Stimulated activated CD4-positive, alpha-beta T cell treated with anti-CD3 and anti-CD28 coated beads, Interleukin-2, amount 100 ng/mL, for 24 hours (primary cell): ENCODE measurements at places on chromosomes 2 and 18.
A peak's percentile ranks its signal among the peaks of the same experiment; 100 is the strongest.

GRCh38 chr2:197254776-197255530 is 55.6 kb downstream of the ANKRD44 start:
- DNase-seq, result no peak

DNA sequence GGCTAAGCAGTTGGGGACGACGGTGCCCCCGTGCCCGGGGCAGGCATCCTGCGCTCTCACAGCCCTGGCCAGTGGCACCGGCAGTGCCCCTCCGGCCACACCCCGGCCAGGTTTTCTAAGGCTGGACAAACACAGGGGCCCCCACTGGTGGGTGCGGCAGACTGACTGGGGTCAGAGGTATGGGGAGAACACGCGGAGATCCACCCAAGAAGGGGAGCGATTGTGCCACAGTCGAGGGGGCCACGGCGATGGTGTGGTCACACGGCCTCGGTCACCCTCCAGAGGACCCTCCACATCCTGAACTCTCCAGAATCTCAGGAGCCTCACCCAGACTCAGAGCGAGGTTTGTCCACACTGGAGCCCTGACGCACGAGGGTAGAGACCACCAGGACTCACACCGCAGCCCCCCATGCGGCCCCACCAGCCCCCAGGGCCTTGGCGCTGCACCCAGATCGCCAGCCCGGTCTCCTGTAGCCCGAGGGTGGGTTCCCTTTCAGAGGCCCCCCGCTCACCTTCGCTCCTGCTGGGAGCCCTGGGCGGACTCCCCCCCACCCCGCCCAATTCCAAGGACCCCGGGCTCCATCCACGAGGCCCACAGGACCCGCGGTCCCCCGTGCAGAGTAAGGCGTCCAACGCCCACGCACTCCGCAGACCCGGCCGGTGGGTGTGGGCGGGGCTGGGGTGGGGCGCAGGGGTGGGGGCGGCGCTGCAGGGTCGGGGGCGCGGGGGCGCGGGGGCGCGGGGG is 15.2 kb downstream of the PDCD1 start:
- DNase-seq, result peak; percentile 17

- DNase-seq, result no peak
Measured at GRCh38 chr2:166958986-166959481, 70.8 kb downstream of the XIRP2 start.

GRCh38 chr2:201414099-201415023 is 36.9 kb downstream of the TRAK2 start:
- DNase-seq, result no peak

- no peak for DNase-seq
Measured at GRCh38 chr18:59114160-59114559, 25.5 kb upstream of the SEC11C start.

- DNase-seq, result no peak
Measured at GRCh38 chr18:55585920-55586561, 2.0 kb downstream of the TCF4 start.

- no peak for DNase-seq
Measured at GRCh38 chr2:229832510-229832898, 89.3 kb downstream of the TRIP12 start.

DNA sequence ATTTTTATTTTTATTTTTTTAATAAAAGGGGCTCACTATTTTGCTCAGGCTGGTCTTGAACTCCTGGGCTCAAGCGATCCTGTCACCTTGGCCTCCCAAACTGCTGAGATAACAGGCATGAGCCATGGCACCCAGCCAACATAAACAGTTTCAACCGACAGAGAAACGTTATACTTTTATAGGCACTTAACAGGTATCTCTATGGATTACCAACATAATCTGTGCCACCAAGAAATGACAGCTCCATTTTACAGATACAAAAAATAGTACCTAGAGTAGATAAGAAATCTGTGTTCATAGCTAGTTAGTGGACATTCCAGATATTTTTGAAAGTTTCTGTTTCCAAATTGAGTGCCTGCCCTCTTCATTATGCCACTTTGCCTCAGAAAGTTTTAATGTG is 1316.7 kb downstream of the LRP1B start:
- no peak for DNase-seq

DNA sequence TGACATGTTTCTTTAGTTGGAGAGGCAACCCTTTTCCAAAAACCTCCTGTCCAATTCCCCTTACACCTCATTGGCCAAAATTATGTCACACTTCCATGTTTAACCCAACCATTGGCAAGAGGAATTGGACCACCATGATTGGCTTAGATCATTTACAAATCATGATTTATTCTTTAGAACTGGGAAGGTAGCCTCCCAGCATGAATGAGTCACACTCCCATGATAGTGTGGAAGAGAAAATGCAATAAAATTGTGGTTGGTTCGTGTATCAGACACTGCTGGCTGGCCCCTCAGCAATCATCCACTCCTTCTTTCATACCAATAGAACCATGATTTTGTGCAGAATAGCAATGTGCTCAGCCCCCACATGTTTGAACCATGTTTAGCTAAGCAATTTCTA is 156.6 kb upstream of the ACVR2A start:
- no peak for DNase-seq

DNA sequence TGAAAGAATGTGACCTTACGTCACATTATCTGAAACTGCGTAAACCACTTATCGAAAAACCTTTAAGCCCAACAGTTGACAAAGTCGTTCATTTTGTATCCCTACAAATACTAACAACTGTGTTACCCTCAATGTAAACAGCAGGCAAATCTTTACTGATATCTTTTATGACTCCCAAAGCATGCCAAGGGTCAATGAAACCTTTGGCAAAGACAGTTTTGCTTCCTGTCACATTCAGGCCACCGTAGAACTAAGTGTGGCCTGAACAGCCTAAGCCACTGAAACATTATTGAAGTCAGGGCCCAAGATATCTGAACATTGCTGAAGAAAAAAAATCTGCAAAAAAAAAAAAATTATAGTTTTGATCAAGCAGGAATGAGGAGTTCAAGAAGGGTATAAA is 77.3 kb downstream of the FAM124B start:
- no peak for DNase-seq

- DNase-seq, result no peak
Measured at GRCh38 chr2:222710736-222711135, 39.3 kb downstream of the MOGAT1 start.

DNA sequence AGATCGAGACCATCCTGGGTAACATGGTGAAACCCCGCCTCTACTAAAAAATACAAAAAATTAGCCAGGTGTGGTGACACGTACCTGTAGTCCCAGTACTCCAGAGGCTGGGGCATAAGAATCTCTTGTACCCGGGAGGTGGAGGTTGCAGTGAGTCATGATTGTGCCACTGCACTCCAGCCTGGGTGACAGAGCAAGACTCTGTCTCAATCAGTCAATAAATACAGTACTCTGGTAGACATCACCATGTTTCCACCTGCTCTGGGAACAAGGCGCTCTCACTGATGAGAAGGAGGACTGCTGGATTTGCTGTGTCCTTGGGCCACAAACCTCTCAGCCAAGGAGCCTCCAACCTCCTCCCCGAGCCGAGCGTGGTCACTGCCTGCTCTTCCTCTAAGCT is 154.2 kb upstream of the ZNF236 start:
- DNase-seq, result no peak

DNA sequence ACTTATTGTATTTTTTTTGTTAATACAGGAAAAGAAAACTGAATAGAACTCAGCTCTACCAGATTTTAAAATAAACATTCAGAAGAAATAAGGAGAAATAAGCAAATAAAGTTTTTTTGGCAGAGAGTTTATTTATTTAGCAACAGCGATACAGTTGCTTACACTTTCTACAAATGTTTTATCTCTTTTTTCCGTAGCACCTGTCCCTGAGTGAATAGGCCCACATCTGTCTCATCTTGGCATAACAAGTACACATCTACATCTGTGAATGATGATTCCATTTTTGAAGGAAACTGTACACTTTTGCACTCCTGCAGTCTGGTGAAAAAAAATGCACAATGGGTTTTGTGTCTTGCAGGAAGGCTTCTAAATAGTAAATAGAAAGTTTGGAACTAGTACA is 783.6 kb upstream of the ZEB2 start:
- DNase-seq, result no peak

GRCh38 chr2:111100765-111101162 is 19.9 kb upstream of the BCL2L11 start:
- no peak for DNase-seq

GRCh38 chr2:119810049-119810630 is 50.4 kb downstream of the PTPN4 start:
- no peak for DNase-seq

DNA sequence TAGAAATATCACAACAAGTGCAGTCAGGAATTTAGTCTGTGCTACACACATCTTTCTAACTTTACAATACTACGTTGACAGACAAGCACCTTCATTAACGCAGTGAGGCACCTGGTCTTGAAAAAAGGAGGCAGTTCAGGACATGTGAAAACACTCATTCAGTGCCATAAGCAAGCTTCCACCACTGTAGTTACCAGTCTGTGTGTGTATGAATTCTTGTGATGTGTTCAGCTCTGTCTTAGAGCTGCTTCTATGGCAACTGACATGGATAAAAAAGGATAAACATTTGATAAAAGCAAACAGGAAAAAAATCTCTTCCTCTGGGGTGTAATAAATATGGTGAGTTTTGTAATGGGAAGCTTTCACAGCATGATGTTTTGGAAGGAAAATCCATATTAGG is 623.8 kb upstream of the NXPH2 start:
- no peak for DNase-seq

DNA sequence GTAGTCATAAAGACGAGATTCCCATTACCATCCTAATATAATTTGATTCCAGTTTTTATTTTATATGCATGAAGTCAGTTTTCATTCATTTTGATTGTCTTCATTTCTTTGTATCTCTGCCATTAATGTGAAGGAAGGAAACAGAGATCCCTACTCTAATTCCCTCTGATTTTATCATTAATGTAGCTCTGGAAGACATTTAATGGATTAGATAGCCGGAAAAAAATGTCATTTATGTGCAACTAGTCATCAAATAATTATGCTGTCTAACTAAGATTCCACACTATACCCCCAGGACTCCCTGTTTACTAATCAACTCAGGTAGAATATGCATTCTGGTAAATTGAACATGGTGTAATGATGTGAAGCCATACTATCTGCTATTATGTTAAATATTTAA is 19.9 kb downstream of the RHBDD1 start:
- DNase-seq, result no peak

- no peak for DNase-seq
Measured at GRCh38 chr2:112077814-112078213, 22.7 kb downstream of the TMEM87B start.

DNA sequence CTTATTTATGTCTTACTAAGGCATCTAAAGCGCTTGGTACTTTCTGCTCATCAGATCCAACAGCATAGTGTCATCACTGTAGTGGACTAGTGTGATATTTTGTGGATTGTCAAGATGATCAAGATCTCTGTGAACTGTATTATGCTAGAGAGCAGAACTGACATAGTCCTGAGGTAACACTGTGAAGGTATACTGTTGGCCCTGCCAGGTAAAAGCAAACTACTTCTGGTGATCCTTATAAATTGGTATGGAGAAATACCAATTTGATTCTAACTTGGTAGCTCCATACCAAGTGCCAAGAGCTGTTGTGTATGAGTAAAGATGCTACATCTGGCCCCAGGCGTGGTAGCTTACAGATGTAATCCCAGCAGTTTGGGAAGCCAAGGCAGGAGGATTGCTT is 15.9 kb downstream of the SFTPB start:
- no peak for DNase-seq

DNA sequence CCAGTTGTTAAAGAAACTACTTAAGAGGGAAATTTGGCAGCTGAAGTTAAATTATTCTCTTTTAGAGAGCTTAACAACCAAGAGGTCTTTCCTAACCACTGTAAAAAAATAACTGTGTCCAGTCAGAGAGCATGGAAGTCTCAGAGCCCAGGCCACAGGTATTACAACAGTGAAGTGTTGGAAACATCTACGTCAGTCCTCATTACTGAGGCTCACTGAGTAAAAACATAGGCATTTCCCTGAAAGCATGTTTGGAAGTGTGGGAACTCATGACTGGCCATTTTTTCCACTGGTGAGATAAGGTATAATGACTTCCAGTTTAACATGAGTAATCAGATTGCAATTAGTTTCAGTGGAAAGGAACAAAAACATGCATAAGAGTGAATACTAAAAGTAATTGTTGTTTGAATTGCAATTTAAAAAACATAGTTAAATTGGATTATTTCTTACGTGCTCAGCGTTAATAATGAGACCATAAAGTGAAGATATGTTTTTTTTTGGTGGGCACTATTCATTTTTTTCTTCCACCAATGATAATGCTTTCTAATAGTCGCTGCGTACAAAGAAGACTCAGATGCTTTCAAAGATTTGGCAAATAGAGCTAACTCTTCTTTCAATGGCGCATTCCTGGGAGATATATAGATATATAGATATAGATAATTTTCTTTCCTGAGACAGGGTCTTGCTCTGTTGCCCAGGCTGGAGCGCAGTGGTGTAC is 60.8 kb downstream of the EFEMP1 start:
- no peak for DNase-seq

GRCh38 chr18:34322365-34323289 is 97.9 kb upstream of the NOL4 start:
- no peak for DNase-seq

DNA sequence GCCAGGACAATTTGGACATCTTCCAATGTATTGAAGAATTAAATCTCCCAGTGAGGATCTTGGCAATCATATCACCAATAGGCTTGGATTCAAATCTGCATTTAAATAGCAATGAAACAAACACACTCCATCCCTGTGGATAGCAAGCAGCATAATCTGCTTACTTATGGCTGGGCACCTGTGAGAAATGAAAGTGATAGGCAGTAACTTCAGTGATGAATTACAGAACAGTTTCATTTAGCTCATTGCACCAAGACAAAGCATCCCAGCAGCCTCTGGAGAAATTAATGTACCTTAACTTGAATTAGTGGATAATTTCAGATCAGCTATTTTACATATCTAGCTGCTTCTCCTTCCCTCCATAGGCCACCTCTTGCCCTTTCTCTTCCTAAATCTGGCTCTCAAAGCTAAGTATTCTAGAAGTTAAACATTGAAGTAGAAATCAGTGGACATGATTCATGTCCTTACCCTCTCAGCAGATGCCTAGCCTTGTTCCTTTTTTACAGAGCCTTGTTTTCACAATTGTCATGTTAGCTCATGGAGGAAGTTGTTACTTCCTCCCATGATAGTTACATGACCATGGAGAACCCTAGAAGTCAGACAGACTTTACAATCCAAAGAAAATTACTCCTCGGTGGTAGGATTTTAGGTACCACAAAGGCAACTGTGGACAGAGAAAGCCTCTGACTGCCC is 88.5 kb upstream of the TACR1 start:
- DNase-seq, result no peak

- no peak for DNase-seq
Measured at GRCh38 chr2:10257500-10258147, 45.1 kb upstream of the HPCAL1 start.

DNA sequence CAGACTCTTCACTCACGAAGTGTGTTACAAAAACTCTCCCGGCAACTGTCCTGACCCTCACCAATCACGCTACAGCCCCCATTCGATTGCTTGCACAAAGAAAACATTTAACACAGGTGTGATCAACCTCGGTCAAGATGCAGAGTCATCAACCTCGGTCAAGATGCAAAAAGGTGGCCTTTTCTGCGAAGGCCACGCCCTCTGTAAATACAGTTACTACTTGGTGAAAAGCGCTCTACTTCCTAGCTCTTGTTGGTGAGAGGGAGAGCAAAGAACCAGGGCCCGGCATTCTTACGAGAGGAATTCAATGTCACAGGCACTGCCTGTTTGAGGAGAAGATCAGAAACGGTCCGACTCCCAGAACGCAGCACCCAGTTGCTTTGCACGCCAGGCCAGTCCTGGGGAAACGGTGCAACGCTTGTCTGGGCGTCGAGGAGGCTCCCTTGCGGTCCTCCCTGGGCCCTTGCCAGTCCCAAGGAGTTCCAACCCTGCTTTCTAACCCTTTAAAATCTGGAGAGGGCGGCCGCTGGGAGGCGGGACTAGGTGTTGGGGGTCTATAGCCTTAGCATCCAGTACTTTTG is 1.9 kb downstream of the PIEZO2 start:
- no peak for DNase-seq
